Right atrium auricular region (tissue), 2 donors: ENCODE measurements at places on chromosomes 5 and 9. TPM values are rescaled to one million over a fixed set of nuclear protein-coding genes. Genes with fewer than 3 reads are reported as not detected.

GRCh38 chr5:55276771-55277170 is 30.7 kb downstream of the DHX29 start:
- no peak for DNase-seq

DNA sequence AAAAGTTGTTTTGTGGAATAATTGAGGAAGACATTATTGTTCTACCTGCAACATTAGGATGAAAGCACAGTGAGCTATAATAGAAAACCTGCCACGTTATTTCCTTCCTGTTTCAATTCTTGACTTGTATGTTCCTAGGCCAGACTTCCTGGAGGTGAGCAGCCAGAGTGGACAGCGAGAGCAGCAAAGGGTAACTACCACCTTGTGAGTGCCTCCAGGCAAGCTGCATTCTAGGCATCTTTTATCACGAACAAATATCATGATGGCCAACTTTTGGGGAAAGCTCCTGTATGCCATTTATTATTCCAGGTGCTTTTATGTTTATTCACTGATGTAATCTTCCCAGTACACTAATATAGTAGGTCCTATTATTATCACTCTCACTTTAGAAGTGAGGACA is 34.0 kb upstream of the ZSWIM6 start:
- no peak for DNase-seq

GRCh38 chr9:5438301-5439162 is 807 bp upstream of the PLGRKT start:
- DNase-seq, result no peak

GRCh38 chr5:153987301-153987700 is 51.4 kb downstream of the FAM114A2 start:
- DNase-seq, result no peak

DNA sequence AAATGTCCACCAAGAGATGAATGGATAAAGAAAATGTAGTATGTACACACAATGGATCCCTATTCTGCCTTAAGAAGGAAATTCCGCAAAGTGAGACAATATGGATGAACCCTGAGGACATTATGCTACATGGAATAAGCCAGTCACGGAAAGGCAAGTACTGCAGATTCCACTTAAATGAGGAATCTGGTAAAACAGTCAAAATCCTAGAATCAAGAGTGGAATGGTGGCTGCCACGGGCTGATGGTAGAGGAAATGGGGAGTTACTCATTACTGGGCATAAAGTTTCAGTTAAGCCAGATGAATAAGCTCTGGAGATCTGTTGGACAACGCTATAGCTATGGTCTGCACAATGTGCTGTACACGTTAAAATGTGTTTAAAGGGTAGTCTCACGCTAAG is 47.2 kb downstream of the STK10 start:
- DNase-seq, result no peak

- DNase-seq, result no peak
Observed at GRCh38 chr5:35129921-35130485, 82.3 kb upstream of the AGXT2 start.

DNA sequence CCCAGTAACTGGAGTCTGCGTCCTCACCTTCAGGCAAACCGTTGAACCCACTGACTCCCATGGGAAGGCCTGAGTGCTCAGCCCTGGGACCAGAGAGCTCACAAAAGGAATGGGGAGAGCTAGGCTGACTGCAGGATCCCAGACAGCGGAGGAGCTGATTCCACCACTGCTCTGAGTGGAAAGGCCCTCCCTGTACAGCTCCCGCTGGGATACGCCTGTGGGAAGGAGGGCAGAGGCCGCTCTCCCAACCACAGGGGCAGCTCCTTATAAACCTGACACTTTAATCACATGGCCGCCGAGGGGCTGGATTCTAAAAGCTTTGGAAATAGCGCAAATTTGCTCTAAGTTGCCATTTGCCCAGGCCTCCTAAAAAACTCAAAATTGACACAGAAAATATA is 37.1 kb downstream of the DBH start:
- DNase-seq, result no peak

- DNase-seq, result no peak
Observed at GRCh38 chr5:77065256-77065655, 21.8 kb downstream of the ZBED3 start.

DNA sequence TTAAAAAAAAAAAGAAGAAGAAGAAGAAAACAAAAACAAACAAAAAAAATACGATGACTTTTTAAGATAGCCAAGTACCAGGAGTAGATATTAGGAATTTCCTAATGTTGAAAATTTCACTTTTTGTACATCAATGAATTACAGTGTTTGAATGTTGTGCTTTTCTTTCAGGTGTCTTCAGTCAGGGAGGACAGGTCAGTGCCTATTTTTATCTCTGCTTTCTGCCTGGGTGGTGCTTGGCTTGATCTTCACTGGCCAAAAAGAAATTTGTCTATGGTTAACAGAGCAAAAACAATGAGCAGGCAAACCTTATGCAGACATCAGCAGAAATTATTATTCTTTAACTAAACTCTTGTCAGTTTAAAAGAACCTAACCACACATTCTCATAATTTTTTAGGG is 3.0 kb downstream of the SPINK6 start:
- DNase-seq, result no peak

Gene ARHGEF28
- 2.9 TPM for total RNA-seq
